Stimulated activated CD8-positive, alpha-beta memory T cell treated with anti-CD3 and anti-CD28 coated beads, Interleukin-4, amount 100 ng/mL, for 1 hour (primary cell): ENCODE measurements at places on chromosomes 1 and 21.

GRCh38 chr1:37854406-37854805 is 5.0 kb downstream of the MTF1 start:
- no peak for DNase-seq

- no peak for DNase-seq
These were observed 365.7 kb upstream of the USP24 start for GRCh38 chr1:55580845-55581332.

DNA sequence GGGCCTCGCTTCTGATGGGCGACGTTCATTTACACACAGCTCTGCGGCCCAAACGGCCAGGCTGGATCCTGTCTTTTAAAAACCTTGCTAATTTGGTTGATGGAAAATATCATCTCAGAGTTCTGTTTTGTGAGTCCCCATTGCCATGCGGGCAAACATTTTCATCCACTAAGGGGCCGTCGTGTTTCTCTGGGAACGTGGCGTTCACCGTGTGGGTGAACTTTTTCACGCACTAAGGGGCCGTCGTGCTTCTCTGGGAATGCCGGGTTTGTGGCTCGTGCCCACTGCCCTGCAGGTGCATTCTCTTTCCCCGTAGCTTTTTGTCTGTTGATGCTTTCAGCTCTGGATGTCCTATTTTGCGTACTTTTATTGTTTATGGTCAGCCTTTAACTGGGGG is 6.8 kb downstream of the COL18A1 start:
- no peak for DNase-seq

GRCh38 chr21:45303091-45303615 is 15.5 kb upstream of the POFUT2 start:
- no peak for DNase-seq

- DNase-seq, result no peak
These were observed 44.2 kb downstream of the SMYD2 start for GRCh38 chr1:214324896-214325800.

- DNase-seq, result no peak
These were observed 6.9 kb downstream of the DTL start for GRCh38 chr1:212042436-212042835.

- peak; percentile 44 for DNase-seq
These were observed 60.0 kb upstream of the ATP5PO start for GRCh38 chr21:33975548-33976081.

DNA sequence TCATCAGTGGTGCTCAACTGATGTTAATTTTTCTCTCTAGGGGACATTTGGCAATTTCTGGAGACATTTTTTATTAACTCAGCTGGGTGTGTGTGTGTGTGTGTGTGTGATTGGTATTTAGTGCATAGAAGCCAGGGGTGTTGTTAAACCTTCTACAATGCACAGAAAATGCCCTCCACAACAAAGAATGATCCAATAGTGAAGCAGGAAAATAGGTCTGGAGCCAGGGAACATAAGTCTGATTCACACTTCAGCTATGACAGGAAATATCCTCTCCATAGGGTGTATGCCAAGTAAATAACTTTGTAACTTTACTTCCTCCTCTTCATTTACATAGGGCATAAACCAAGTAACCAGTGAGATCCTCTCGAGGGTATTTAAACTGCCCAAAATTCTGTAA is 25.1 kb upstream of the TMEM61 start:
- DNase-seq, result no peak

DNA sequence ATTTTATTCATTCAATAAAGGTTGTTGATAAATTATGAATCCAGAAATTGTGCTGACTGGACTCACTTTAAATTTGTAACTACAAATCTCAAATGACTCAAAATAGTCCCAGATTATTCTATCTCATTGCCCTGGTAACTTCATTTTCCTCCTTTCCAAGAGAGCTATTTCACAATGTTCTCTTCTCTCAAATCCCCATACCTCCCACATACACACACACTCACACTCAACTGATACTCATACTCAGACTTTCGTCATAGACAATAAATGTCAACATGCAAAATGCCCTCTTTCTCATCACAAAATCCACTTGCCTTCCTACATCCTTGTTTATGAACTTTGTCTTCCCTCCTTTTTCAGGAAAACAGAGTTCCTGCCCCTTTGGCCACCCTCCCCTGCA is 33.3 kb downstream of the EXTL2 start:
- no peak for DNase-seq

GRCh38 chr1:199901341-199901740 is 126.2 kb upstream of the NR5A2 start:
- DNase-seq, result no peak

DNA sequence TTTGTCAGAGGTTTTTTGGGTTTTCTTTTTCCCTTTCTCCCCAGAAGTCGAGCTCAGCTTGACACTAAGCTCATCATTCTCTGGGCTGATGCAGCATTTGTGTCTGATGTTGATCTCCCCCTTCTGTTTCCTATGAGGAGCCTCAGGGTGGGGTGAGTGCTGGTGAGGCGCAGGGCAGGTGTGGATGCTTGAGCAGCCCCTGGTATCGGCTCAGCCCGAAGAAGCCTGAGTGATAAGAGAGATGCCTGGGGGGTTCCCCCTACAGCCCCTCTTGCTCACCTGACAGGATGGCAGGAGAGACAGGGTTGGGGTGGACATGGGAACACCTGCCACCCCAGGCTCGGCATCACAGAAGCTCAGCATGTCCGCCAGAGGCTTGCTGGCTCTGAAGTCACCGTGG is 239.0 kb downstream of the RHOU start:
- DNase-seq, result no peak

DNA sequence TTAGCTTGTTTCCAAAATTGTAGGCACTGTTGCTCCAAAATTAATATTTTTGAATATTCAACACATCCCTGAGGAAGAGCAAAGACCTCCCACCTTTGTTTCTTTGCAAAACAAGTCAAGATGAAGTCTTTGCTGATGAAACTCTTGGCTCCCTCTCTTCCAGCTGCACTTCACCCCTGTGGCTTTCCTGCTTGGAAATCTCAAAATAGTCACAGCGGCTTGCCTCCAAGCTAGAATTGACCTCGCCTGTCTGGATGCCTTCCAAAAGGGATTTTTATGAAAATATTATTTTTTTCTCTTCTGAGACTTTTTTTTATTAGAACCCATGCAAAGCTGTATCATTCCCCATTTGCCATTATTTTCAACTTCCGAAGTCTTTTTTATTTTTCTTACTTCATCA is 71.1 kb upstream of the MROH9 start:
- DNase-seq, result no peak

DNA sequence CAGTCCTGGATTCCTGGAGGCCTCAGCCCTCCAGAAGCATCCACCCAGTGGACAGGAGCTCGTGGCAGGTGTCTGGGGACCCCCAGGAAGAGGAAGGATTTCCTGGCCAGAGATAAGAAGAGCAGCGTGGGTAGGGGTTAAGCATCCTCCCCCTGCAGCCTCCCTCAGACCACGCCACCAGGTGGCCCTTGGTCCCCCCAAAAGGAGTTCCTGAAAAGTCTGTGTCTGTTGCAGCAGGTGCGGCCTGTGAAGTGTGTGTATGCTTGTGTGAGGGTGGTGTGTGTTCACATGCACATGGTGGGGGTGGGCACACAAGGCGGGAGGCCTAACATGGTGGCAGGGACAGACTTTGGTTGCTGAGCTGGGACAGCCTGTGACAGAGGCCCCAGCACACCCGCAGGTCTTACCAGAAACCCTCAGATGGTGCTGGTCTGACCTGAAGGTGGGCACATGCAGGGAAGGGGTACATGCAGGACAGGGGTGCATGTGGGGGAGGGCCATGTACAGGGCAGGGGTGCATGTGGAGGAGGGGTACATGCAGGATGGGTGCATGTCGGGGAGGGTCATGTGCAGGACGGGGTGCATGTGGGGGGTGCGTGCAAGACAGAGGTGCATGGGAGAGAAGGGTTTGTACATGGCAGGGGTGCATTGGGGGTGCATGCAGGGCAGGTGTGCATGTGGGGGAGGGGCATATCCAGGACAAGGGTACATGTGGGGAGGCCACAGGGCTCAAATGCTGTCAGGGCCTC is 18.2 kb upstream of the RUNX3 start:
- no peak for DNase-seq

DNA sequence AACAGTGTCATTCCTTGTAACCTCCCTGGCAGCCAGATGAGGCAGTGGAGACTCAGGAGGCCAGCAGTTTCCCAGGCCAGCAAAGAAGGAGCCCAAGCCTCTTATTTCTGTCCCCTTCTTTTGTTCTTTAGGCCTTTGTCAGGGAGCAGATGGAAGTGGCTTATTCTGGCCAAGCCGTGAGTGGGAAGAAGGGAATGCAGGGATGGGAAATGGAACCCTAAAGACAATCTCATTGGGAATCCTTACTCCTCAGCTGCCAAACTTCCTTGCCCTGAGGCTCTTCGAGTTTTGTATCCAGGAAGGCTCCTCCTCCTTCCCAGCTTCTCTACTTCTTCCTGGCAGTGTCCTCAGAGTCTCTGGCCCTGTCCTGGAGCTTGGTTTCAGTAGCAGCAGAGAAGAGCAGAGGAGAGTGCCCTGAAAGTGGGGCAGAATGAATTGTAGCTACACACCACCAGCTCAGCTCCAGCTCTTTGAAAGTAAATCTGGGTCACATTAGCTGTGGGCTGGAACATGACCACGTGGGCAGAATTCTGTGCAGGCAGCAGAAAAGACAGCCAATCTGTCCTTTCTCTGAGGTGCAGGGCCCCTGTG is 63.9 kb downstream of the NDUFS5 start:
- no peak for DNase-seq

GRCh38 chr21:16069178-16070112 is 339.7 kb downstream of the USP25 start:
- no peak for DNase-seq

GRCh38 chr1:75430526-75430925 is 180.4 kb downstream of the SLC44A5 start:
- no peak for DNase-seq

- no peak for DNase-seq
These were observed 93.8 kb downstream of the S1PR1 start for GRCh38 chr1:101330427-101331130.

DNA sequence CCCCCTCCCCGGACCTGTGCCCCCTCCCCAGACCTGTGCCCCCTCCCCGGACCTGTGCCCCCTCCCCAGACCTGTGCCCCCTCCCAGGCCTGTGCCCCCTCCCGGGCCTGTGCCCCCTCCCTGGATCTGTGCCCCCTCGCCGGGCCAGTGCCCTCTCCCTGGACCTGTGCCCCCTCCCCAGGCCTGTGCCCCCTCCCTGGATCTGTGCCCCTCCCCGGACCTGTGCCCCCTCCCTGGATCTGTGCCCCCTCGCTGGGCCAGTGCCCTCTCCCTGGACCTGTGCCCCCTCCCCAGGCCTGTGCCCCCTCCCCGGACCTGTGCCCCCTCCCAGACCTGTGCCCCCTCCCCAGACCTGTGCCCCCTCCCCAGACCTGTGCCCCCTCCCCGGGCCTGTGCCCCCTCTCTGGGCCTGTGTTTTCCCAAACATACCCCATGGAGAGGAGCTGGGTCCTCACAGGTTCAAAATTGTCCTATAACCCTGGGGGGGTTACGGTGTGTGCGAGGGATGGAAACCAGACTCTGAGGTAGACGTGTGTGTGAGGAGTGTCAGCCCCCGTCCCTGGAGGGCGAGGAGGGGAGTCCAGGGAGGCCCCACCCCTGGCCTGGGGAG is 47.6 kb upstream of the POFUT2 start:
- no peak for DNase-seq

DNA sequence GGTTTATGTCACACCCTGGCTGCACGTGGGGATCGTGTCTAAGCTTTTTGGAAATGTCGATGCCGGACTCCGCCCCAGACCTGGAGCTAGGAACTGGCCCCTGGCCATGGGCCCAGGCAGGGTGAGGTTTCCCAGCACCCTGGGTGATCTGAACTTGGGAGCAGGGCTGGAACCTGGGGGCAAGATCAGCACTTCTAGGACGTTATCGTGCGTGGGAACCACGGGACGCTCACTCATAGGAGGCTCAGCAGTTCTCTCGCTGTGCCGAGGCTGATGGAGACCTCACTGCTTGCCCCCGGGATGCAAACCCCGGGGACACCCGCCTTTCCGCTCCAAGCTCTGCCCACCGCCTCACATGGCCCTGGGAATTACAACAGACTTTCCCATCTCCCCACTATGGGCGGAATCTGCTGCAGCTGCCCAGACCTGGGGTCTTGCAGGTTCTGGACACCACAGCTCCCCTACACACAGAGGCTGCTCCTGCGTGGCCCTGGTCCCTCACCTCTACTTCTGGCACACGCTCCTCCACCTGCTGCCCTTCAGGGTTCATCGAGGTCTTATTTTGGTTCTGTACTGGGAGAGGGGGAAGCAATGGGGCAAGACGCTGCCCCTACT is 35.9 kb downstream of the COL18A1 start:
- DNase-seq, result no peak

DNA sequence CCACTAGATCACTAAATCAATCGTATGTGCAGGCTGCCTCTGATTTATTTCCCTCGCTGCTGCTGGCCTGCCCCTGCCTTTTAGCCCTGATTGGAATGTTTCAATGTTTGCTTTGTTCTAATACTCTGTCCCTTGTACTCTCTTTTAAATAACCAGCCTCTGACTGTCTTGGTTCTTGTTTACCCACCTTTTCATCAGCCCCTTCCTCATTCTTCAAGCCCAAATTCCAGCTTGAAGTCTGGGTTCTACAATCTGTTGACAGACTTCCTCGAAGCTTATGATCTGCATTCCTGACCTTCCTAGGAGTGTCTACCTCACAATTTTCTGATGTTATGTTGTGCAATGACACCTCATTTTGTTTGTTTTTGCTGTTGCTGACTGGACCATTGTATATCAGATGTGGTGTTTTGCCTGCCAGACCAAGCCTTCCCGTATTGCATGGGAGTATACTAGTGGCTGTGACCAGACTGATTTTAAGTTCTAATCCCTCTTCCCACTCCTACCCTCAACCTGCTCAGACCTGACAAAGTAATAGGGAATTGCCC is 46.6 kb upstream of the APOBEC4 start:
- DNase-seq, result no peak

DNA sequence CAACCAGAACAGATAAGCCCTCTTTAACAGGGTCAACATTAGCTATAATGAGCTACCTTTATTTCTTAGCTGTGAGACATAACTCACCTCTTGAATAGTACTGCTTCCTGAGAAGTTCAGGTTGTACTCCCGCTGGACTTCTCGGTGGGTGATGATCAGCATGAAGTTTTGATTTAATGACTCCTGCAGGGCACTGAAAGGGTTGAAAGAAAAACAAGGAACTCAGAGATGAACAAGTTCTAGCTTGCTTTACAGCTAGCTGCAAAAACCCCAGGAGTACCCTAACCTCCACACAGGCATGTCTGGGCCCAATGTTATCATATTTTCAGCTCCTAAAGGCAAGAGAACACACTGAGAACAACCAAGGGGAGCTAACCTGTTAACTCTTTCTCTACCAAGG is 254.4 kb downstream of the FAF1 start:
- DNase-seq, result no peak

DNA sequence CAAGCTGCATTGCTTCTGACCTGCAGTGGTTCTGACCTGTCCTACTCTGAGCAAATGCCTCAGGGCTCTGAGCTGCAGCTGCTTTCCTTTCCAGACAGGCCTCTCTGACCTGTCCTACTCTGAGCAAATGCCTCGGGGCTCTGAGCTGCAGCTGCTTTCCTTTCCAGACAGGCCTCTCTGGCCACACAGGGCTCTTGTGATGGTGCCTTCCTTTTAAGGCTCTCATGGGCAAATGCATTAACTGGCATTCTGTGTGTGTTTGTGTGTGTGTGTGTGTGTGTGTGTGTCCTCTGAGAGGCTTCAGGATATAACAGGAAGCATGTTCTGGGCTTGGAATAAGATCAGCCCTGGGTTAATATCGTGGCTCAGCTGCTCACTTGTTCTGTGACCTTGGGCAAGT is 131.3 kb downstream of the NTPCR start:
- no peak for DNase-seq

- DNase-seq, result no peak
These were observed 7.3 kb downstream of the HENMT1 start for GRCh38 chr1:108653431-108654105.
